Activated T-helper 1 cell treated with anti-CD3 and anti-CD28 coated beads, Interleukin-2, amount 50 U/mL, for 16 hours (primary cell): ENCODE measurements at places on chromosomes 7 and 10.

GRCh38 chr7:101818287-101819071, 1.1 kb downstream of the CUX1 start:
- no peak for DNase-seq

DNA sequence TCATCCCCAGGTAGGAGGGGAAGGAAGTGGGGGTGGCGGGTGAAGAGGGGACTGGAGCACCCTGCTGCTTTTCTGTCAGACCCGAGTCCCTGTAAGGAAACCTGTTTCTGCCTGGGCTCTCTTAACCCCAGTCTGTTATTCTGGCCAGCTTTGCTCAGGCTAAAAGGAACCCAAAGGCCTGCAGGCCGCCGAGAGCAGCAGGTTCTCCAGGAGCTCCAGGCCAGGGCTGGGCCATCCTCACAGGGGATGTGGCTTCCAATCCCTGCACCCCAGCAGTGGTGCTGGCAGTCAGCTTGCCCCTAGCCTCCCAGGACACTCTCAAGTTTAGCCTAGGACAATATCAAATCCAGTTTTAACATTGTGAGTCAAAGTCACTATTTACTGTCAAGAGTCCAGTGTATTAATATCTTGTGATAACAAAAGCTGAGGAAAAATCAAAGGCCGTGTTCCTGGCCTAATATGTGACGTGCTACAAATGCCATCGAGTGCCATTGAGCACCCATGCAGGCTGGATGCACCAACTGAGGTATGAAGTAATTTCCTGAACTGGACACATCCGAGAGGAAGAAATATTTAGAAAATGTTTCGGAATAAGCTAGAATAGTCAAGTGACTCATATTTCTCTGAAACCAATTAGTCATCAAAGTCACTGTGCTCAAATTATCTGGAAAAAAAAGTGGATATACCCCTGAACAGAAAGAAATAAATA, 7.0 kb downstream of the PKD1L1 start:
- DNase-seq: no peak

GRCh38 chr7:138865843-138866242, 67.8 kb upstream of the ATP6V0A4 start:
- no peak for DNase-seq

DNA sequence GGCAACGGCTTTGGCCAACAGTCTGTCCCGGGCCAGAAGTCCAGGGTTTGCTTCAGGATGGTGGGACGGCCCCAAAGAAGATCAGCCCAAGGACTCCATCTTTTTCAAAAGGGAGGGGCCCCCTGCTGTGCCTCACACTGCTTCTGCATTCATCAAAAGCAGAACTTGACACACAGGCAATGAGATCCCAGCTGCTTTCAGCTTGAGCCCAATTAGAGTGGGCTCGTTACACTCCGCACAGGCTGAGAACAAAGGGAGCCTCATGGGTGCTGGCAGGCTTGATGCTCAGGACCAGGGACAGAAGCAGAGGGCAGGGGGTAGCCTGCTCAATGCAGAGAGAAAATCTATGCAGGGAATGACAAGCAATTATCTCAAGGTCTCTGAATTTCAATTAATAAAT, 45.5 kb downstream of the VOPP1 start:
- no peak for DNase-seq

- DNase-seq: no peak
Observed at GRCh38 chr10:50613150-50613549, 10.6 kb downstream of the SGMS1 start.

GRCh38 chr7:22696541-22697228, 30.3 kb upstream of the IL6 start:
- DNase-seq: no peak

DNA sequence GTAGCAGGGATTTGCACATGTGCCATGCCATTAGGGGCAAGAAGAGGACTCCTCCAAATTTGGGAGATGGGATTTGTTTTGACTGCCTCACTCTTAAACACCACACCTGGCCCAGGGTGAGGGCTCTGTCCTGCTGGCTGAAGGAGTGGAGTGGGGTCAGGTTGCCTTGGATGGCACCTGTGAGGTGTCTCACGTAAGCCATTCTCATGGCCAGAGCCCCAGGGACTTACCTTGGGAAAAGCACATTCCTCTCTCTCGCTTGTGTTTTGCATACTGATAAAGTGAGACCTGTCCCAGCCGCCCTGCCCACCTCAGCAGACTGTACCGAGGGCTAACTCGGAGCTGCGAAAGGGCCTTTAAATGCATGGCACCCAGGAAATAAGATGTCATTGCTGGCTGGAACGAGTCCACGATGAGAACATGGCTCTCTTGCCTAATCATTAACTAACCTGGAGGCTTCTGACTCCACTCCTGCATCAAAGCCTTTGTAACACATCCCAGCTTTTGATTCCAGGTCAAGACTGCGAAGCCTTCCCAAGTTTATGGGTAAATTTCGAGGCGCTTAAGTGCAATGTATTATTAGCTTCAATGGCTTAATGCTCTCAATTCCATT, 184.0 kb upstream of the RNF32 start:
- no peak for DNase-seq

GRCh38 chr7:6559896-6560295, 8.6 kb upstream of the GRID2IP start:
- DNase-seq: no peak
